ENCODE measurements at places on chromosomes 7 and 10. TPM values are rescaled to one million over a fixed set of nuclear protein-coding genes. Genes with fewer than 3 reads are reported as not detected.

Gene TMEM248
- 74.2 TPM for polyA plus RNA-seq

DNA sequence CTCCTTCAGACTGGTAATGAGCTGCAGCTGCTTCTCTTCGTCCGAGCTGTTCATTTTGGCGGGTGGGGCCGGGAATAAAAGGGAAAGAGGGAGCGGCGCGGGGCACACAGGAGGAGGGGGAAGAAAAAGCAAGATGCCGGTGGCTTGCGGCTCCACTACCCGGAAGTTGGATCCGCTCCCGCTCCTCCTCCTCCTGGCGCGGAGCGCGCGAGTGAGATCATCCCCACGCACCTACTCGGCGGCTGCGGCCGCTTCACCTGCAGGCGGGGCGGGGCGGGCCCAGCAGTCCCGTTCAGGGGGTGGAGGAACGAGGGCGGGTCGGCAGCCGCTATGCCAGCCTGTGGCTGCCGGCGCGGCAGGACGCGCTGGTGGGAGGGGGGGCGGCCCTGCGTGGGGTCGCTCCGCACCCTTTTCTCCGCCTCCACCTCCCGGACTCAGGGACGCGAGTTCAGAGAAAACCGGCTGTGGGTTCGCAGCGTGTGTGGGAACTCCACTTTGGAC, at the start of gene SHTN1:
TSS of gene SHTN1 (minus strand) at position 162 of the 501 bp plus-strand sequence. CDS start at position 54, 108 bp downstream.
- peak; percentile 58 for DNase-seq

DNA sequence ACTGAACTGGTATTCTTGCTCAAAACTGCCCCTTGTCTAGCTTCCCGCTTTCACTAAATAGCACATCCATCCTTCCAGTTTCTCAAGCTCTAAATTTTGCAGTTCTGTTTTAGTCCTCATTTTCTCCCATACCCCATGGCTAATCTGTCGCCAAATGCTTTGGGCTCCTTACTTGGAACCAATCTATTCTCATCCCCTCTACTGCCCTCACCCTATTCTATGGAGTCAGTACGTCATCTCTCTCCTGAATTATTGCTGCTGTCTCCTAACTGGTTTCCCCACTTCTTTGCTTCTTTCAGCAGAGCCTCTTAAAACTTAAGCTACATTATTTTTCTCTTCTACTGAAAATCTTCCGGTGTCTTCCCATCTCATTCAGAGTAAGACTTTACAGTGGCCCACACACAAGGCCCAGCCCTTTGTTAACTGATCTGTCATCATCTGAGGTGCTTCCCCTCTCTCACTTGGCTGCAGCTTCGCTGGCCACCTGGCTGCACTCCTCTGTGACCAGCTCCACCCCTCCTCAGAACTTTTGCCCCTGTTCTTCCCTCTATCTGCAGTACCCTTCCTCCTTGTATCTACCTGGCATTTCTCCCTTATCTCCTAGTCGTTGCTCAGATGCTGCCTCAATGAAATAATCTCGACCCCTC, 9.9 kb downstream of the STARD3NL start:
- DNase-seq: no peak

Gene ORAI2
- polyA plus RNA-seq: 9.9 TPM

- DNase-seq: no peak
Measured at GRCh38 chr7:108838198-108838597, 268.5 kb downstream of the DNAJB9 start.

Gene CALML5
- not detected for polyA plus RNA-seq

DNA sequence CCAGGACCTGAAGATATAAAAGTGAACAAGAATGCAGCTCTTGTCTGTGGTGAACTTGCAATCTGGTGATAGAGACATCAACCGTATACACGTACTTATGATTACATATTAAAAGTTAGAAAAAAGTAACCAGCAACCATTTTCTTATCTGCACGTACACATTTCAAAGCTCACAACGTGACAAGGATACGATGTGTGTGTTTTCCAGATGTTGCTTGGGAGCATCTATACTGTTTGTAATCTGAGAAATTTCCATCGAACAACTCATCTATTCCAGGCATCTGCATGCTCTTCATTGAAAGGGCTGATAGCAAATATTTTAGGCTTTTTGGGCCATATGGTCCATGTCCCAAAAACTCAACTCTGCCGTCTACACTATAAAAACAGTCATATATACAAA, 23.3 kb downstream of the MALRD1 start:
- peak; percentile 25 for DNase-seq

Gene WDR86
- polyA plus RNA-seq: 26.1 TPM

DNA sequence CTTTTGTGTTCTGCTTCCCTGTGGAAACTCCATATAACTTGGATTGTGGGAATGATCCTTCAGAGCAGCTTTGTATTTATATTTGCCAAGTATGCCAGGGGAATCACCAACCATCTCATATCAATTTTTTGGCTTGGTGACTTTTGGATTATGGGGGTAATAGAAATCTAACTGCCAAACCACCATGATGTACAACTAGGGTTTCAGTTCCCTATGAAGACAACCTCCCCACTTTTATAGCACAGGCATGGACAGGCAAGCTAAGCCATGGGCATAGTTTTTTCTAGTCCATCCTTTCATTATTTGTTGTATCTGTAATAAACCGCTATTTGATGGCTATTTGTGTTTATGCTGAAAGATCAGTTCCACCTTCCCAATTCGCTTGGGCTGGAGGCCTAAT, 17.7 kb downstream of the NPY start:
- no peak for DNase-seq

- DNase-seq: no peak
Measured at GRCh38 chr10:98088186-98088971, 46.1 kb upstream of the R3HCC1L start.

- DNase-seq: no peak
Measured at GRCh38 chr7:29115130-29115687, 31.1 kb downstream of the CPVL start.

Gene C10orf62
- not detected for polyA plus RNA-seq

GRCh38 chr10:54909165-54909564, 108.1 kb upstream of the PCDH15 start:
- no peak for DNase-seq

Gene AMPH
- 9.5 TPM for polyA plus RNA-seq

GRCh38 chr7:31017032-31017675, 35.0 kb upstream of the ADCYAP1R1 start:
- no peak for DNase-seq

GRCh38 chr7:22628112-22628511, 98.9 kb upstream of the IL6 start:
- no peak for DNase-seq

- DNase-seq: peak; percentile 23
Measured at GRCh38 chr7:51141451-51142003, 175.1 kb downstream of the COBL start.

GRCh38 chr7:41847151-41847550, 144.3 kb upstream of the INHBA start:
- DNase-seq: no peak

DNA sequence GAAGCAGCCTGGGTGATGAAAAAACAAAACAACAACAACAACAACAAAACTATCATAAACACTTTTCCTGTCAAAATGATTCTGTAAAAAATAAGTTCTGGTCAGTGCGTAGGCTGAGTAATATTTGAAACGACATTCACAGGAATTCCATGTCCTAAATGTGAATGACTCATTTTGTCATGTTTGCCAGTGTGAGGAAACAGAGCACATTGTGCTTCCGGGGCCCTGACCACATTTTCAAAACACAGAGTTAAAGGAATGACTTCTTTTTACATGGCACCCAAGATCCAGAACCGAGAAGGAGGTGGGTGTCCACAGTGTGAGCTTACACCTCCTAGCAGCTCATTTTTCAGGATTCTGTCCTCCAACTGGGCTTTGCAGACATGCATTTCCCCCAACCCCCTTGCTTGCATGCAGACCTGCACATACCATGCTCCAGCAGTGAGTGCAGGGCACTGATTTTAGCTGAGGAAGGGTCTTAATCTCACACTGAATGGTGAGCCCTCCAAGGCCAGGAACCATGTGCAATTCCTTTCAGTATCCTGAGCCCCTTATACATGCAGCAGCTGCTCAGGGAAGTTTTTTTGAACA, 3.0 kb downstream of the CLRN3 start:
- no peak for DNase-seq

DNA sequence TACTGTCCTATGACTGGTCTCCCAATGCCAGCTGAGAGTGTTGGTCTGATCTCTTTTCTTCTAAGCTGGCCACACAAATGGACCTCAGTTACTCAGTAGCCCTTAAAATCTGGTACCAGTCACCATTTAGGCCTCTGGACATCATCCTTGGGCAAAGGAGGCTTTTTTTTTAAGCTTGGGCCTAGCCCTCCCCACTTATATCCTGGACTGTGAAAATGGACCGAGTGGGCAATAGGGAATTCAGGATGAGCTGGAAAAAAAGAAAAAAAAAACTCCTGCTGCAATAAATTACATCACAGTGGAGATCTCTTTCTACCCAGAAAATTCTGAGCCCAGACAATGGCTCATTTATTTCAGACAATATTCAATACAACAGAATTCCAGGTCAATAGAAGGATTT, 68.4 kb downstream of the PARP12 start:
- no peak for DNase-seq

Gene ITGB8
- polyA plus RNA-seq: 8.9 TPM

Gene AFAP1L2
- polyA plus RNA-seq: 33.8 TPM

DNA sequence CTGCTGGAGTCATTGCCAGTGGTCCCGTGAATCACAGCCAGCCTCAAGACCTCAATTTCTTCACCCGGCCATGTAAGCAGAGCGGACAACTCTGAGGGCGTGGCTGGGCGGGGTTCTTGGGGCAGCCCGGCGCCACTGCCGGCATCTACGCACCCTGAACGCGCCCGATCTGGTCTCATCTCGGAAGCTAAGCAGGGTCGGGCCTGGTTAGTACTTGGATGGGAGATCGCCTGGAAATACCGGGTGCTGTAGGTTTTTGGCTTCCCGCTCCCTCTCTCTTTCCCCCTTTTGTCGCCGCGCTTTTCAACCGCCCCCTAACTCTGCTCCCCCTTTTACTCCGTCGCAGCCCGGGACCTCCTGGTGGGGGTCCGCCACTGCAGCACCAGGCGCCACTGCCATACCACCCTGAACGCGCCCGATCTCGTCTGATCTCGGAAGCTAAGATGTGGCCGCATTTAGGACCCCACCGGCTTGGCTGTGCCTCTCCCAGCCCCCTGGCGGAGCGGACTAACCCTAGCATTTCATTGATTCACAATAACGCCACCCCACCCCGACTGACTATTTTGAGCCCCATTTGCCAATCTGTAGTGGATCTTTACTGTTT, 25.3 kb downstream of the GARIN1A start:
- DNase-seq: peak; percentile 18

DNA sequence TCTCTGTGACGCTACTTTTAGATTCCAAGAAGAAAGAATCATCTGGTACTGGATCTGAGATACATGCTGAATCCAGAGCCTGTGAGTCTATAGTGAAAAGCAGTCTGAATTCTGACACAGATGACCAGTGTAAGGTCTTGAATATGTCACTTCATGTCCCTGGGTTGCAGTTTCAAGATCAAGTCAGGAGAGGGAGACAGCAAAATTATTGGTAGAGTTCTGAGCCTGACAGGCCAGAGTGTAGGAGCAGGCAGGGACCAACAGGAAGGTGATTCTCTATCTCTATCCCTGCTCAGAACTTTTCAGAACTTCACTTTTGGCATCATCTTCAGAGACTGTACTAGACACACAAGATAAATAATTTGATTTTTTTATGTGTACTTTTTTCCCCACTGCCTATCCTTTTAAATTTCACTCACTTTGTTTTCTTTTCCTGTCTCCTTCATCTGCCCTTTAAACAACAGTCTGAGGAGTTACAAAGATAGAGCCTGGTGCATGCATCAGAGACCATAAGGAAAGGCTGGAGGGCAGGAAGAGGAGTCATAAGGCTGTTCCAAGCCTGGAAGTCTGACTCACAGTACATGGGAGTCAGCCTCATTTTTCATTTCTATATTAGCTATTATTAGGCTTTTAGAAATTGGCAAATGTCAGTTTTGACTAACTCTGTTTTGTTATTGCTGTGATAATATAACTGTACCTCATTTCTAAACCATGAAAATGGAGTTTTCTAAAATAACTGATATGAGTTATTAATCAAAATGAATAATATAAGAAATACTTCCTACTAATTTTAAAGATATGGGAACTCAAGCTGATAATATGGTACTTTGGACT, 120.2 kb upstream of the TMEM229A start:
- DNase-seq: no peak

Gene ALOX5
- 0.95 TPM for polyA plus RNA-seq

Gene SSC4D
- polyA plus RNA-seq: 1.0 TPM

DNA sequence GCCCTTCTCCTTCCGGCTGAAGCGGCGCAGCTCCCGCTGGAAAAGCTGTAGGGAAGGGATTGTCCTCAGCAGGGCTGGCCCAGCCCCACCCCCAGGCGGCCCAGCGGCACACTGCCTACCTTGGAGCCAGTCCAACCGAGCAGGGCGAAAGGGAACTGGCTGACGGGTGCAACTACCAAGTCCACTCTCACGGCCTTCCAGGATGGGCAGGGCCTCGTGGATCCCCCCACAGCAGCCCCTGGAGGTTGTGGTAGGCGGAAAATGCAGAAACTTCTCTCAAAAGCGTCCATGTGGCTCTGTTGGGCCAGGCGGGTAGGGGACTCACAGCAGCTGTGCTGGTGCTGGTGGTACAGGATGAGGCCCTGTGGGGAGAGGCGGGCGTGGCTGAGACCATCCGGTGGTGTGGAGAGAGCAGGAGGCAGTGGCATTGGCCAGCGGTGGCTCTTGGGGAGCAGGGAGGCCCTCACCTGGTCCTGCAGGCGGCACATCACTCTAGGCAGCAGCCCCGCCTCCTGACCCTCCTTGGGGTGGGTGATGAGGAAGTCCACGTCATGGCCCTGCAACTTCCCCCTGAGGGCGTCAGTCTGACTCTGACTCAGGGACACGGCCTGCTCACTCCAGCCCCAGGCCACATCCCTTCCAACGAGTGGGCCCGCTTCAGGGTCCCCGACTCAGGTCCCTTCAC, 8.4 kb upstream of the PGAM2 start:
- DNase-seq: no peak

DNA sequence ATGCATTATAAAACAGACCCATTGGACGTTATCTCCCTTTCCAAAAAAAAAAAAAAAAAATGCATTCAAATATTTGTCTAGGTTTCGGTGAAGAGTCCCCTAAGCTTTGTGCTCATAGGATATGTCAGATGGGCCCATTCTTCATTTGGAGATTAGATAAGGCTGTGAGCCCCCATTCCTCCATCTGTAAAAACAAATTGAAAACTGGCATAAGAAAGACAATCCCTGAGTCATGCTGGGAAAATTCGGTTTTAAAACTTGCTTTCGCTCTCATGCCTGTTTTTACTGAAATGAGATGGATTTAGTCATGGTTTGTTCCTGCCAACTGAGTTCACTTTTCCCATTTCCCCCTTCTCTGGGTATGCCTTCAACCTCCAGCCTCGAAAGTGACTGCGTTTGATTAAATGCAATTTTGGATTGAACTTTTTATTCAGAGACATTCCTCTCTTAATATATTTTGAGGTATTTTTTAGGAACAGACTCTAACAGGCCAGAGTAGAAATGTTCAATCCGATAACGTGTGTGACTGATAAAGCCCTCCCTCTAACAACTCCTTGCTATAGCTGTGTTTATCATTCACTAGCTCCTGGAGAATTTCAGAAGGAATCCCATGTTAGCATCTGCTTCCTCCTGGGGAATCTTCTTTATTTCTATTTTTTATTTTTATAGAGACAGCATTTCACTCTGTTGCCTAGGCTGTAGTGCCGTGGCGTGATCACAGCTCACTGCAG, 190.9 kb upstream of the LYZL2 start:
- DNase-seq: no peak

Measured in right lung (tissue), 10 donors.